Naive thymus-derived CD8-positive, alpha-beta T cell (primary cell): ENCODE measurements at places on chromosomes 11 and 22.

GRCh38 chr11:66219846-66220565 is 48.4 kb upstream of the RAB1B start:
- DNase-seq, result no peak

- no peak for DNase-seq
These were observed 3.5 kb downstream of the PPP1CA start for GRCh38 chr11:67397986-67398660.

DNA sequence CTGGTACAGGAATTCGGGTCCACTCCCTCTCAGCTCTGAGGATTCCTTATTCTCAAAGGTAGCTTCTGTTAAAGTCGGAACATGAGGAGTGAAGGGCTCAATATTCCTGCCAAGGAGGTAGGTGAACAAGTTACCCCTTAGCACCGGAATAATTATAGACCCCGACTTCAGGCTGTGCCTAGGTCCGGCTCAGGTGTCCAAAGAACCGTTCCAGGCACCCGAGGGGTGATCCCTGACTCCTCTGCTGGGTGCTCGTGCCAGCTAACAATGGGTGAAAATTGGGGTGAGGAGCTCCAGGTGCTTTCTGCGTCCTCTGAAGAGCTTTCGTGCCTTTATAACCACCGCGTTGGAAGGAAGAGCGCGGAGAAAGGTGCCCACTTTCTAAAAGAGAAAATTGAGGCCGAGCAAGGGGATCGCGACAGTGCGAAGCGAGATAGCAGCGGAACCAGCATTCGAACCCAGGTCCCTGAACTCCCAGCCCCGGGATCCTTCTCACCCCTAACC is 393 bp downstream of the CYB561A3 start:
- no peak for DNase-seq

GRCh38 chr22:39675947-39676346 is 105.4 kb downstream of the CACNA1I start:
- no peak for DNase-seq

GRCh38 chr11:133922078-133922870 is 34.5 kb downstream of the IGSF9B start:
- DNase-seq, result no peak

- no peak for DNase-seq
These were observed 201.2 kb upstream of the E2F8 start for GRCh38 chr11:19441752-19442553.

DNA sequence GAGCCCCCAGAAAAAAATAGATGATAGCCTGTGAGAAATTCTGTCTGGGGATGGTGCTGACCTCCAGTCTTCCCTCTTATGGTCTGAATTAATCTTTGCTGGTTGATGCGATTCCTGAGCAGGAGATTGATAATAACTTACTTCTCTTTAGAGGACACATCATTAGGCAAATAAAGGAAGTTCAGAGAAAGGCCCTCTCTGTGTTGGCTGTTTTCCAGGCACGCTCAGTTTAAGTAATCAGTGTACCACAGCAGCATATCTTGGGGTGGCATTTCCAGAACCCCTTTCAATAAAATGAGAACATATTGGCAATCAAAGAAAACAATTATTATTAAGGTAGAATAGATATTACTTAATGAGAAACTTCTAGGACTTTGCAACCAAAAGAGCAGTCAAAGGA is 1129.3 kb upstream of the RAG2 start:
- DNase-seq, result no peak

- DNase-seq, result no peak
These were observed 14.0 kb upstream of the POU2AF1 start for GRCh38 chr11:111393096-111393495.

- no peak for DNase-seq
These were observed 37.1 kb upstream of the THY1 start for GRCh38 chr11:119460097-119460496.

DNA sequence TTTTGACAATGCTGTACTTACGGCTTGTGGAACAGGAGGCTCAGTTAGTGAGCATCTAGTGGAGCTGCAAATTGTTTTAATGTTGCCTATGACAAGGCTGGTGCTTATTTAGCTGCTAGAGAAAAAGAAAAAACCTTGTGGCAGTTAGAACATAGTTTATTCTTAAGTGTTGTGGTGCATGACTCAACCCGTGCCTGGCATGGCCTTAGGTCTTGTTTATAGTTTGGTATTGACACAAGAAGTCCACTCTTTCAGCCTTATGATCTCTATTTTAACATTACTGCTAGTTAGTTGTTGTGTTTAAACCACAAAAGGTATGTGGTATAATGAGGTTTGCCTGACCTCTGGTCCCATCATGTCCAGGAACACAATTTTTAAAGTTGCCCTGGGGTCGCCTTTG is 744.6 kb downstream of the FAM181B start:
- DNase-seq, result no peak

DNA sequence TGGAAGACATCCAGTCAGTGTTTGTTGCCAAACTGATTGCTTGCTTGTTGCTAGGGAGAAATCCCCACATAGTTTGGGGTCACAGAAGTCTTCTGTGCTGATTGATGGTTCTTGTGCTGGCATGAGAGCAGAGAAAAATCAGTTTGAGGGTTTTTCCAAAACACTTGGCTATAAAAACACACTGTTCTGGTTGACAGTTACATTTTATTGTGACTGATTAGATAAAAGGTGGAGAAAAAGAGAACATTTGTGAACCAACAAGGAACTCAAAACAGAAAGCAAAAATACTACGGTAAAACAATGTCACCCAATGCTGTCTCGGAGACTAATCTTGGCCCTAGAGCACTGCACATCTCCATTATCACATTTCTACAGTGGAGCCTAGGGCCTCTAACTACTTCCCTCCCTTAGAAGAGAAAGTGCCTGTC is 14.4 kb upstream of the EIF4G2 start:
- DNase-seq, result no peak

- no peak for DNase-seq
These were observed 67.4 kb downstream of the SCN3B start for GRCh38 chr11:123587044-123587443.

DNA sequence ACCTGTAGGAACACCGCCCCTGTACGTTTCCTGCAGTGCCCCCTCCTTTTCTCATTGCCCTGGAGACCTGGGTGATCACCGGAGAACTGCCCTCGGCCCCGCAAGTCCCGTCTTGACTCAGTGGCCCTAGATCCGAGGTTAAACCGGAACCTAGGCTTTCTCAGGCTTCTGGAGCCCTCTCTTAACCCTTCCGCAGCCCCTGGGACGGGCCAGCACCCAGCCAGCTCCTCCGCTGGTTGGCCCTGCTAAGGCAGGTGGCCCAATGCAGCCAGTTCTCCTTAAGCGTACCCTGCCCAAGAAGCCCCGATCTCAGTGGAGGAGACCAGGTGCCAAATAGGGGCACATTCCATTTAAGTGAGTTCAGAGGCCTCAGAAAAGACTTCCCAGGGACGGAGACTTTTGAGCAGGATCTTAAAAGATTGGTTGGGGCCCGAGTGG is 776 bp downstream of the NLRX1 start:
- DNase-seq, result no peak

DNA sequence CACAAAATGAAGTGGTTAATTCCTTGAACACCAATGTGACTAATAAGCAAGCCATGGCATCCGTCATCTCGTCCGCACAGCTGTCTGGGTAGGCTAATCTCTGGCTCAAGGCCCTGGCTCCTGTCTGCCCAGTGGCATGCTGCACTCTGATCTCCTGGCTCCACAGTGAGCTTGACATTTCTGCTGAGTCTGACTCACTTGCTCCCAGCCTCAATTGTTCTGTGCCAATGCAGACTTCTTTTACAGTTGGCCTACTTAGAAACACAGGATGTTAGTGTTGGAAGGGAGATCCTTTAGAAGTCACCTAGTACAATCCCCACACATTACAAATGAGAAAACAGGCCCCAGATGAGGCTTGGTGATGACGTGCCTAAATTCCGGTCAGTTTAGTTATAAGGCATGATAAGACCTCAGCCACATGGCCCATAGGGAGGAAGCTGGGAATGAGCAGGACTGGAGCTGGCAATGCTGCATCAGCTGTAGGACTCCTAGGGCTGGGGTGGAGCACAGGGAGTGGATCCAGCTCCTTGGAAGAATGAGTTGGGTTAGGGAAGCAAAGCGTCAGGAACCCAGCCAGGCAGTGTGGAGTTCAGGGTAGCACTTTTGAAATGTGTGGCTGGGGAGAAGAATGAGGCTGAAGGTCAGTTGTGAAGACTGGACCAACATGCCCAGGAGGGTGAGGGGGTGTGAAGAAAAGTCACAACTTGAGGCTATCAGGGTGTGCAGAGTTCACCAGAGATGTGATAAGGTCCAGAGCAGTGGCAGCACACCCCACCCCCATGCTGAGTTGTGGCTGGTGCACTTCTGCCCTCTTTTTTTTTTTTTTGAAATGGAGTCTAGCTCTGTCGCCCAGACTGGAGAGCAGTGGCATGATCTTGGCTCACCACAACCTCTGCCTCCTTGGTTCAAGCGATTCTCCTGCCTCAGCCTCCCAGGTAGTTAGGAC is 70.2 kb upstream of the EED start:
- no peak for DNase-seq

DNA sequence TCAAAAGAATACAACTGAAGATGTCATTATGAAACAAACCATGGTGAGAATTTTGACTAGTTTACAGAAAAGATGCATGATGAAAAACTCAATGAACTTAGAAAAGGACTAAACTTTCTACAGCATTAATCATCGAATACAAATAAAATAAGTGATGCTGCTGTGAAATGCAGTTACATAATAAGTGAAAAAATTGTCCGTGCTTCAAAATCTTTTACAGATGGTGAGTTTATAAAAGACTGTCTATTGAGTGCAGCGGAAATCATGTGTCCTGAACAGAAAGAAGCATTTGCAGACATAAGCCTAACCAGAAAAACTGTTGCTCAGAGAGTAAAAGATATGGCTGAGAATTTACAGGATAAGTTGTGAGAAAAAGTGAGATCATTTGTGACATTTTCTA is 33.8 kb downstream of the NEAT1 start:
- no peak for DNase-seq

- DNase-seq, result no peak
These were observed 734 bp downstream of the SNU13 start for GRCh38 chr22:41687901-41688364.

- no peak for DNase-seq
These were observed 2.0 kb downstream of the MAP3K11 start for GRCh38 chr11:65611758-65612603.

GRCh38 chr11:134413826-134414731 is 2.0 kb upstream of the B3GAT1 start:
- no peak for DNase-seq

GRCh38 chr11:128026596-128026995 is 560.8 kb downstream of the ETS1 start:
- DNase-seq, result no peak

DNA sequence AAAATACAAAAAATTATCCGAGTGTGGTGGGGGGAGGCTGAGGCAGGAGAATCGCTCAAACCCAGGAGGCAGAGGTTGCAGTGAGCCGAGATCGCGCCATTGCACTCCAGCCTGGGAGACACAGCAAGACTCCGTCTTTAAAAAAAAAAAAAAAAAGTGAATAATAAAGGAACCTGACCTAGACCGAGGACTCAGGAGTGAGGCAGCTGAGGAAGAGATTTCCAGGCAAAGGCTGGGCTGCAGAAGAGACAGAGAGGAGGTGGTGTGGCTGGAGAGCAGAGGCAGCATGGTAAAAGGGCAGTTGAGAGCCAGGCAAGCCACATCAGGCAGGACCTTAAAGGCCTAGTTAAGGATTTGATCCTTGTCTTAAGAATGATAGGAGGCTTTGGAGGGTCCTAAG is 28.4 kb upstream of the SMCO4 start:
- no peak for DNase-seq

DNA sequence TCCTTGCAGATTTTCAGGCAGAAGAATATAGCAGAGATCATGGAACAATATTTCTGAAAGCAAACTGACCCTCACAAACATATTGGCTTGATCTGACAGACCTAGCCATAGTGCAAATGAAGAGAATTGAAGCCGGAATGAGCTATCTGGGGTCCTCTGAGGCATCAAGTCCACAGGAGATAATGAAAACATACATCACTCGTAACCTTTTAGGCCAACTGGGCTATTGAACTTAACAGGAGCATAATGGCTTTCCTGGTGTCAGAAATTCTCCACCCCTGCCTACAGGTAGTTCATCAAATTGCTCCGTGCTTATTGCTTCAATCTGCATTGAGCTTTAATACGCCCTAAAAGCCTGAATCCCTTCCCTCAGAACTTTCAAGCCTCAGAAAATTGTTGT is 1414.6 kb upstream of the TENM4 start:
- DNase-seq, result no peak

GRCh38 chr11:108592591-108593213 is 866 bp downstream of the EXPH5 start:
- peak; percentile 9 for DNase-seq

GRCh38 chr11:124762105-124762623 is at the start of gene ESAM:
ESAM (minus strand) TSS chr11:124762290; CDS start chr11:124762154, 136 bp downstream.
- DNase-seq, result peak; percentile 46

- no peak for DNase-seq
These were observed 31.8 kb downstream of the SLCO2B1 start for GRCh38 chr11:75182664-75183063.

- DNase-seq, result no peak
These were observed 28.3 kb downstream of the ACER3 start for GRCh38 chr11:76888989-76889388.

DNA sequence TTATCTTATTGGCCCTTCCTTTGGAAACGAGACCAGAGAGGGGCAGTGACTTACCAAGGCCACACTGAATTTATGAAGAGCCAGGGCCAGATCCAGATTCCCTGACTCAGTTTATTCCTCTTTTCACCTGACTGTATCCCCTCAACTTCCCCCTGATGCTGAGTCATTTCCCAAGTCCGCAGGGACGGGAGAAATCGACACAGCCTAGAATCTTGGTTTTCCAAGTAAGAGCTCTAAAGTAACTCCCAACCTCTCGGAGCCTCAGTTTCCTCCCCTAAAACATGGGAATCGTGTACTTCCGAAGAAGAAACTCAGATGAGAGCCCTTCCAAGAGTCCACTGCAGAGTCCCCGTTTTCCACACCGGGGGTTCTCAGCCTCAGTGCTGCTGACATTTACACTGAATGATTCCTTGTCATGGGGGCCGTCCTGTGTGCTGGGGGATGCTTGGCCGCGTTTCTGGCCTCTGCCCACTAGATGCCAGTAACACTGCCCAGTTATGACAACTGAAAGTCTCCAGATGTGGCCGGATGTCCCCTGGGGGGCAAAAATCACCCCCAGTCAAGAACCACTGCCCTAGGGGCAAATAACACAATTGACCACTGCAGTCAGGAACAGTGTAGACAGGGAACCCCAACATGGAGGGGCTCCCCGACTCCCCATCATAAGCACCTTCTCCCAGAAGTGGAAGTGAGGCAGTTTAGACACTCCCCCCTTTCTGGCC is 11.2 kb downstream of the MPST start:
- DNase-seq, result no peak
